Caki2 (cell line): ENCODE measurements at places on chromosomes 7 and 10. TPM values are rescaled to one million over a fixed set of nuclear protein-coding genes. Genes with fewer than 3 reads are reported as not detected.

GRCh38 chr10:83543691-83544462 is 595.4 kb upstream of the GHITM start:
- peak; percentile 32 for DNase-seq

DNA sequence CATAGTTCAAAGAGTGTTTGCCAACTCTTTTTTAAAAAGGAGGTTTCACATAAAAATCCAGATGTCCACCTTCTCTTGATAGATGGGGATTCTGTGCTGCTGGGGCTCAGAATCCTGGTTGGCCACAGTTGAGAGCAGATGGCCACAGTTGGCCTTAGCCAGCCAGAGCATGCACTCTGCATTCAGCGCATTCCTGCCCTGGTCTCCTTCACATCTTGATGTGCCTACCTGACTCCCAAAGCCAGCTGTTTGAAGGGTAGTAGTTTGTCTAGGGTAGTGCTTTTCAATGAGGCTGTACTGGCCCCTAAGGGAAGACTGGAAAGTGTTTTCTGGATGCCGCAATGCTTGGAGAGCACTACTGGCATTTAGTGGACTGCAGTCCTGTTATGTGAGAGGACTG is 208.1 kb upstream of the HDAC9 start:
- DNase-seq = no peak

The WDFY4 gene
- not detected in 2 replicates for total RNA-seq

GRCh38 chr10:99539820-99540219 is 7.1 kb downstream of the NKX2-3 start:
- DNase-seq = no peak

The PRSS37 gene
- not detected in 2 replicates for total RNA-seq

- DNase-seq = no peak
Observed at GRCh38 chr7:43735802-43736603, 6.7 kb upstream of the COA1 start.

DNA sequence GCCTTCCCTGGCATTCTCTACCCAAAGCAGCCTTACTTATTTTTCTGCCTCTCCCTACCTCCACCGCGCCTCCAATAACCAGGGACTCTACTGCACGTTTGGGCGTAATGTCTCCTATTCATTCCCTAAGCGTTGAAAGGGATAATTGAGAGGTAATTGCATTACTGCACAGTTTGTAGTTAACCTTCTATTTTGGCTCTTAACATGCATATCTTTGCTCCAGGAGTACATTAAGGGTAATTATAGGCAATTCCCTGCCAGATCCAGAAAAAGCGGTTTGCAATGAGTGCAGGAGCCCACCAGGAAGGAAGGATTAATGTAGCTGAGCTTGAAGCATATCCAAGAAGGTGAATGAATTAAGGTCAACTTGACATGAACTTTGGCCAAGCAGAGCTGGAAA is 558.4 kb downstream of the TYW1 start:
- DNase-seq = no peak

DNA sequence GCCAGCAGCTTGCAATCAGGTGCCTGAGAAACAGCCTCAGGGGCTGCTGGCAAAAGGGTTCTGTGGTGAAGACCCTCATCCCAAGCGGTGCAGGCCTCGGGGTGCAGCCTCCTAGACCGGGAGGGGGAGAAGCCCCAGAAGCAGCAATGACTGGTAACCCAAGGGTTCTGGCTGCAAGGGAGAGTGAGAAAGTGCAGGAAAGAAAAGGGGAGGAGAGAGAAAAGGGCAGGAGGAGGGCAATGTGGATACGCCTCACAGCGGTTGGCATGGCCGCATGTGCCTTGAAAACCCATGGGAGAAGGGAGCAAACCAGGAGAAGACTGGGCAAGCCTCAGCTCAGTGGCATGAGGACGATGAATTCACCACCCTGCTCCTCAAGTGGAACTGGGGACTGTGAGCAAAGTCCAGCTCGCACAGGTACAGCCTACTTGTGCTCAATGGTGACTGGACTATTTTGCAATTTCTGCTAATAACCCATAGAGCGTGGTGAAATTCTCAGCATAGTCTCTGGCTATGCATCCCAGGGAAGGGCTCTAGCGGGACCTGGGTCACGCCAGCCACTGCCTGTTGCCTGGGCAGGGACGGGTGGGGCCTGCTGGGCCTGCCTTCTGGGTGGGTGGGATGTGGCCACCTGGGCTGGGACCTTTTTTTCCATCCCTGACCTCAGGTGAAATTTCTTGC is 6.2 kb downstream of the CLRN3 start:
- no peak for DNase-seq
